ENCODE measurements at places on chromosomes 2 and 18.

DNA sequence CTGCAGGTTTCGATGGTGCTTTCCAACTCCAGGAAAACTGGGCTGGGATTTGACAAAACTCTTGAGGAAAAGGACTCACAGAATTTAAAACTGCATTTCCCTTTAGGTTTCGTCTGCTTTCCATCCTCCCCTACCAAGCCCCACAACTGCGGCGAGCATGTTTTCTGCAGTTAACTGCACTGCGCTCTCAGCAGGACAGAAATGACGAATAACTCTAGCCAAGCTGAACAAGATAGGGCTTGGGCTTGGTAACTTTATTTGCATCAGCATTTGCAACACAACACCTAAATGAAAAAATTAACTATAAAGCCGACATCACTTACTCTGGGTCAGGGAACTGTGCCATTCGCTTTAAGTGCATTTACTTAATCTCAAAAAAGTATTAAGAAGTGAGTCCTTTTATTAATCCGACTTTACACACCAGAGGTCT is 669 bp upstream of the PIKFYVE start:
- DNase-seq = peak; percentile 29

- DNase-seq = no peak
Measured at GRCh38 chr2:121608967-121609366, 40.3 kb downstream of the CLASP1 start.

- no peak for DNase-seq
Measured at GRCh38 chr2:23588106-23588505, 203.1 kb downstream of the KLHL29 start.

DNA sequence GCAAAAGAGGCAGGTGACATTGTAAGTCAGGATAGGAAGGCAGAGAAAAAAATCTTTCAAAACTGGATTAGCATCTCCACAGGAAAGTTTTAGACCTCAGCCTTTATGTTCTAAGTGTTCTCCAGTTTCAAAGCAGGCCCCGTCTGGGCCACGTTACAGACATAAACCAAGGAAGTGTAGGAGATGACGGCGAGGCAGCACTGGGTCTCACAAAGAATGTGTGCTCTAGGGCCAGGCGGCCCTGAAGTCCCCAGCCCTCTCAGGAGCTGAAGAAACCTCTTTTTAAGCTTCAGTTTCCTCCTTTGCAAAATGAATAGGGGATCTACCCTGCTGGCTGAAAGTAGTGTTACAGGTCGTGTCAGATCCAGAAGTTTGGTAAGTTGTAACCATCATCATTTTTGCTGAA is 81.7 kb downstream of the SPRED2 start:
- no peak for DNase-seq

- no peak for DNase-seq
Measured at GRCh38 chr2:119352357-119352756, 14.3 kb downstream of the C2orf76 start.

- DNase-seq = peak; percentile 16
Measured at GRCh38 chr2:228673876-228674554, 492.5 kb upstream of the SPHKAP start.

DNA sequence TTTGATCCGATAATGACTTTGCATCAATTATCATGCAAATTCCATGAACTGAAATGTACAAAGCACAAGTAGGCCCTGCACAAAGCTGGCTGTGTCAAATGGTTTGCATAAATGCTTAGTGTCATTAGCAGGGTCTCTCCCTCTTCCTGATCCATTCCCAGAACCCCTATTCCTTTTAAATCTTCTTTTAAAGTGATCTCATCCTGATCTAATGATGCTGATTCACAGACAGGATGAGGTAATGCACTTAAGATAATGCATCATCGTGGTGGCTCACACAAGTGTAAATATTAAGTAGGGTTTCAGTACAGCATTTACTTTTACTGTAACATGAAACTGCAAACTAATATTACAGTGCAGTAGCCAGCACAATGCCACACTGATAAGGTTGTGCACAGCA is 304.8 kb upstream of the SOX11 start:
- DNase-seq = peak; percentile 7
